Esophagus mucosa (tissue), 1 donor: ENCODE measurements at places on chromosomes 3 and 15. TPM values are rescaled to one million over a fixed set of nuclear protein-coding genes. Genes with fewer than 3 reads are reported as not detected.

Gene MRAS
- total RNA-seq, result 1.6 TPM

Gene CFAP100
- not detected for total RNA-seq

Gene WDR49
- 0.16 TPM for total RNA-seq

Gene GOLGA6B
- not detected for total RNA-seq

DNA sequence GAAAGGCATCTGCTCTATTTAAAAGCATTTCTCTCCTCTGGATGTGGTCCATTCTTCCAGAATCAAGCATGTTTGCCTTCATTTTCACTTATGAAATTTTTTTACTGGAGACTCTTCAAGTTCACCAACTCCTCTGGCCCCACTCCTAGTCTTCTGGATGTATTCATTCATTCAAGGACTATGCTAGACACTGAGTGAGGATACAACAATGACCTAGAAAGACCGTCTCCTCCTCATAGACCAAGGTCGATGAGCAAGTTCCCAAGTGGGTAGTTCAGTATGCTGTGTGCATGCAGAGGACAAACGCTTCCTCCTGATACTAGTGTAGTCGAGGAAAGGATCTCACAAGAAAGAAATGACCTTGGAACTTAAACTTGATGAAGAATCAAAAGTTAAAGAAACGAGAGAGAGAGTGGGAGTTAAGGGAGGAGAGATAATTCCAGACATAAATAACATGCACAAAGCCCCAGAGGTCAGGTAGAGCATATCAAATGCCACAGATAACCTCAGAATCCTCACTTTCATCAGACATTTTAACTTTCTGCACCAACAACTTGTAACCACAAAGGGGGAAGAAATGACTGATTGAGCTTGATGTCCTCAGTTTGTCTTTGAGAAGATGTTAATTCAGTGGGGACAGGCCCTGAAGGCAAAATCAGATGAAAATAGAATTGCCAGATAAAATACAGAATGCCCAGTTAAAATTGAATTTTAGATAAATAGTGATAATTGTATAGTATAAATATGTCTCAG is 149.4 kb downstream of the IMPG2 start:
- ATAC-seq, result no peak

- peak; percentile 57 for ATAC-seq
These were observed 25.7 kb upstream of the GALNT15 start for GRCh38 chr3:16148783-16149182.

- peak; percentile 95 for ATAC-seq
These were observed 37.5 kb downstream of the CD86 start for GRCh38 chr3:122092460-122093165.

GRCh38 chr3:143608966-143609365 is 239.3 kb downstream of the SLC9A9 start:
- no peak for ATAC-seq

GRCh38 chr3:70108072-70108471 is 108.5 kb downstream of the SAMMSON start:
- no peak for ATAC-seq

GRCh38 chr3:42498034-42498433 is 4.4 kb upstream of the VIPR1 start:
- ATAC-seq, result no peak

GRCh38 chr3:148026009-148026588 is 616.9 kb downstream of the ZIC1 start:
- ATAC-seq, result no peak

- ATAC-seq, result no peak
These were observed 388.4 kb downstream of the RSL24D1 start for GRCh38 chr15:54808321-54808720.

DNA sequence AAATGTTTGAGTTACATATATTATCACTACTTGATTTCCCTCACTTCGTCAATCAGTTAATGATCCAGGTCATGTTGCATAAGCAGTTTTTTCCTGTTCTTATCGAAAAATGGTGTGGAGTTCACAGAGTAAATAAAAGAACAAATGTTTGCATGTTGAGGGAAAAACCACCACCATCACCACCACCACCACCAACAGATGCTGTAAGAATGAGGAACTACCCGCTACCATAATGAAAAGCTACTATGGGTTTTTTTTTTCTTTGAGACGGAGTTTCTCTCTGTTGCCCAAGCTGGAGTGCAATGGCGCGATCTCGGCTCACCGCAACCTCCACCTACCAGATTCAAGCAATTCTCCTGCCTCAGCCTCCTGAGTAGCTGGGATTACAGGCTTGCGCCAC is 27.6 kb downstream of the RUBCN start:
- no peak for ATAC-seq
